ENCODE measurements at places on chromosomes 16 and 17.

- DNase-seq: no peak
These were observed 35.4 kb upstream of the USP22 start for GRCh38 chr17:21078016-21078780.

GRCh38 chr16:11005611-11005975 is 61.2 kb downstream of the CLEC16A start:
- DNase-seq: no peak

DNA sequence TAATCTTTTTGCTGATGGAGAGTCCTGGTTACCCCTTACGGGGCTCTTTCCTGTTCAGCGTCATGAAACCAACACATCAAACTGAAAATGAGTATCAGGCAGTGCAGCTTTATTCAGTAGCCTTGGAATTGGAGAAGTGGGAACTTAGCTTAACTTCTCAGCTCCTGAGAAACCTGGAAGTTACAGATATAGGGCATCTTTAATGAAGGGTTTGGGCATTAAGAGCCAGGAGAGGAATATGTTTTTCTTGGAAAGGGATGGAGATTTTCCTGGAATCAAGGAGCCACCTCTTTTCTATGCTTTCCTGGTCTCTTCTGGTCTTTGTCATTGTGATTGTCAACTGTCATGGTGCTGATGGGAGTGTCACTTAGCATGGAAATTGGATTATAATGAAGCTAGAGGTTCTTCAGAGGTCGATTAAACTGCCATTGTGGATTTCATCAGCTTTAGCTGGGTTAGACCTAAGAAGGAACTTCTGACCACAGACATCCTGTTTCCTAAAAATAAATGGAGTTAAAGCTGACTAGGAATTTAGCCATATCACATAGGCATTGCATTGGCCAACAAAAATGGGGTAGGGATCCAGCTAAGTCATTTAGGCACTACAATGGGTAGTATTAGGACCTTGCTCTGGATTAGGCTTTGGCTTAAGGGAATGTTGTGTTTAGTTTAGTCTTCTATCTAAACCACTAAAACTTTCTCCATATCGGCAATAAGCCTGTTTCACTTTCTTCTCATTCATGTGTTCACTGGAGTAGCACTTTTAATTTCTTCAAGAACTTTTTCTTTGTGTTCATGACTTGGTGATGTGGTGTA is 186.4 kb downstream of the BCAS3 start:
- no peak for DNase-seq

GRCh38 chr17:72470121-72470705 is 349.4 kb downstream of the SOX9 start:
- no peak for DNase-seq

GRCh38 chr17:71438631-71439146 is 682.1 kb upstream of the SOX9 start:
- DNase-seq: peak; percentile 66

GRCh38 chr17:77404812-77405581 is 264.2 kb downstream of the SEC14L1 start:
- DNase-seq: no peak

DNA sequence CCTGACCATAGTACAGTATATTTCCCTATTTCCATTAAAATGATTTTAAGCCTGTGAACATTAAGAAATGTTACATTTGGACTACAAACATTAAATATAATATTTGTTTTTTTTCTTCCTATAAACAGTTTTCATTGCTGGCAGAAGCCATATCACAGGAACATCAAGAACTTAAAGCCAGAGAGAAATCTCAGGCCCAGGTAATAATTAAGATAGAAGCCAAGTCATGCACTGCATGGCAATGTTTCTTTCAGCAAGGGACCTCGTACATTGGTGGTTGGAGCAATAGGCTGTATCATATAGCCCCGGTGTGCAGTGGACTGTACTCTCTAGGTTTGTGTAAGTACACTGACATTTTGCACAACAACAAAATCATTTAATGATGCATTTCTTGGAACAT is 30.1 kb downstream of the CEP95 start:
- DNase-seq: no peak

DNA sequence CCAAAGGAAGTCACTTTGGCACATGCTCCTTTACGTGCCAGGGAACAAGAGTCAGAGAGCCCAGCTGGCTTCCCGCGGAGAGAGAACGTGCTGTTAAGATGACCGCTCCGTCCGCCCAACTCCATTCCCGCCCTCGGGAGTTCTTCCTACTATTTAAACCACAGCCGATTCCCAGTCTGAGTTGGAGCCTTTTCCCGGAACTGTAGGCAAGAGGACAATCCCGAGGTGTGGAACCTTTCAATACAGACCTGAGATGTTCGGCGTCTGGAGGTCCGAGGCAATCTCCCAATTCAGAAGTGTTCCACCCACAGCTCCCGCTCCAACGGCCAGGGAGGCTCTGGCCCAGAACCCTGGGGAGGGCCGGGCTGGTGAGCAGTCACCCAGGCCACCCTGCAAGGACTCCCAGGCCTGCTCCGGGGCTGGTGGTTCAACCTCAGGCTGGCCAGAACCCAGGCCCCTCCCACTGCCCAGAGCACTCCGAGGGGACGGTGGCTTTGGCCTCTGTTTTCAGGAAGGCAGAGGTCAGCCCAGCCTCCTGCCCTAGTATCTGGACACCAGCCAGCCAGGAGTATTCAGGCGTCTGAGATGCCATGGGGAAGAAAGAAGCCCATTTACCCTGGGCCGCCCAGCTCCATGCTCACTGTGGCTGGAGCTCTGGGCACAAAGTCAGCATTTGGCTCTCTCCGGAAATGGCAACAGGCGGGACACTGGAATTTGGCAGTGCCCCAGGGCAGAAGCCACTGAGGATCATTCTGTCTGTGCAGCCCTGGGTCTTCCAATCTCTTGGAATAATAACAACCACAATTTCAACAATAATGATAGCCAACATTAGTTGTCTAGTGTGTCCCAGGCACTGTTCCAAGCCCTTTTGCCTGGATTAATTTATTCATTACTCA is 21.4 kb downstream of the EMP2 start:
- peak; percentile 35 for DNase-seq

DNA sequence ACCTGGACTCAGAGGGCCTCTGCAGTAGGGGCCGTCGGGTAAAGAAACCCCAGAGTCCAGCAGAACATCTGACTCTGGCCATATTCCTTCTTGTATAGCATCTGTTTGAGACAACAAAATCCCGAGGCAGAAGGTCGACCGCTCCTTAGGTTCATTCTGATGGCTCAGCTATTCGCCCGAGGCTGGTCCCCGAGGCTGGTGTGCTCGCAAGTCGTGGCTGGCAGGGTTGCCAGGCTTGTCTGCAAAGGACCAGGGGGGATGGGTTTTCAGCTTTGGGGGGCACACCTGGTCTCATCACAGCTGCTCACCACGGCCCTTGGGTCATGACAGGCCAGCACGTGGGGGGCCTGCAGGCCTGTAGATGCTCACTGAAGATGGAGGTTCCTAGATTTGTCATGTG is 119.1 kb downstream of the BANP start:
- no peak for DNase-seq
